WTC11 (cell line): ENCODE measurements at places on chromosomes 16 and 17.
A peak's percentile ranks its signal among the peaks of the same experiment; 100 is the strongest.

DNA sequence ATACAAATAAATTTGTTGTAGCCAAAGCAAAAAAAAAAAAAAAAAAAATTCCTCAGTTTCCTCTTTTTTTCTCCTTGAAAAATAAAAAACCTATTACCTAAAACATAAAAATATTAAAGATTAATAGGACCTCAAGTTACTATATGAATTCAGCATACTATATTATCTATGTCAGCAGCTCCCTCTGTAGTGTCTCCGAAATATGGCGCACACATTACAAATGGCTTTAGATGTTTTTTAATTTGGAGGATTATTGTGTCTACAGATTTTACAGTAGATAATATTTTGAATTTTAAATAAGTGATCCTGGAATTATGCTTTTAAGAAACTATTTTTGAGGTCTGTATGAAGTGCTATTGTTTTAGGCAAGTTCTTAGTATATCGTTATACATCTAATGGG, 94.4 kb downstream of the NLK start:
- DNase-seq: no peak

DNA sequence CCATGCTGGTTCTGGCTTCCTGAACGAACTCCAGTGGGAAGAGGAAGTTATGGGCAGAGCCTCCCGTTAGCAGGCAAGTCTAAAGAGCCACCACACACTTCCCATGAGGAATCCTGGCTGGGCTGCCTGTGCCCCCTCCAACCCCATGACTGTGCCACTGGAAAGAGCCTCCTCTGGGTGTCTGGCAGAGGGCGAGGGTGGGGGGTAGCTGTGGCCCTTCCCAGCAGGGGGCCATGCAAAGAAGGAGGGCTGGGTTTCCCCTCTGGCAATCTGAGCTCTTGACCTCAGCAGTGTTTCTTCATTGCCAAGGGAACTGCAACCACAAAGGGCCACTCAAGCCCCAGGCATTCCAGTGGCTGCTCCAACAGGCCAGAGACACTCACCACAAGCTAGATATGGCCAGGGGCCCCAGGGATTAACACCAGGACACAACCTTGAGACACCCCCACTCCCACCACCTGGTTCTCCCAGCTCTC, 1.7 kb upstream of the RRAD start:
- DNase-seq: peak; percentile 24

DNA sequence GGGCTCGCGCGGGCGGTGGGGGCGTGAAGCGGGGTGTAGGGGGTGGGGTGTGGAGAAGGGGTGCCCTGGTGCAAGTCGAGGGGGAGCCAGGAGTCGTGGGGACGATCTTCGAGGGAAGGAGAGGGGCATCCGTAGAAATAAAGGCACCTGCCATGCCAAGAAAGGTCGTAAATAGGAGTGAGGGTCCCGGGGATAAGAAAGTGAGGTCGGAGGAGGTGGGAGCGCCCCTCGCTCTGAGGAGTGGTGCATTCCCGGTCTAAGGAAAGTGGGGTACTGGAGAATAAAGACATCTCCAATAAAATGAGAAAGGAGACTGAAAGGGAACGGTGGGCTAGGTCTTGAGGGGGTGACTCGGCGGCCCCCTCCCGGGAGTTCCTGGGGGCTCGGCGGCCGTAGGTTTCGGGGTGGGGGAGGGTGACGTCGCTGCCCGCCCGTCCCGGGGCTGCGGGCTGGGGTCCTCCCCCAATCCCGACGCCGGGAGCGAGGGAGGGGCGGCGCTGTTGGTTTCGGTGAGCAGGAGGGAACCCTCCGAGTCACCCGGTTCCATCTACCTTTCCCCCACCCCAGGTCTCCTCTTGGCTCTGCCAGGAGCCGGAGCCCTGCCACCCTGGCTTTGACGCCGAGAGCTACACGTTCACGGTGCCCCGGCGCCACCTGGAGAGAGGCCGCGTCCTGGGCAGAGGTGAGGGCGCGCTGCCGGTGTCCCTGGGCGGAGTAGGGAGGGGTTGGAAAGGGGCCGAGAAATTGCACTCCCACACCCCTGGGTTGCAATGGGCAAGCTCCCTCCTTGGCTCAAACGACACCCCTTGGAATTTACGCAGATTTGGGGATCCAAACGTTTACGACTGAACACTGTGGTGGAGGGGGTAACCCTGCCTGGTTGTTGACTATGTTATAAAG, 888 bp downstream of the CDH1 start:
- DNase-seq: peak; percentile 64

- no peak for DNase-seq
Observed at GRCh38 chr17:21218101-21218500, 4.1 kb upstream of the TMEM11 start.

DNA sequence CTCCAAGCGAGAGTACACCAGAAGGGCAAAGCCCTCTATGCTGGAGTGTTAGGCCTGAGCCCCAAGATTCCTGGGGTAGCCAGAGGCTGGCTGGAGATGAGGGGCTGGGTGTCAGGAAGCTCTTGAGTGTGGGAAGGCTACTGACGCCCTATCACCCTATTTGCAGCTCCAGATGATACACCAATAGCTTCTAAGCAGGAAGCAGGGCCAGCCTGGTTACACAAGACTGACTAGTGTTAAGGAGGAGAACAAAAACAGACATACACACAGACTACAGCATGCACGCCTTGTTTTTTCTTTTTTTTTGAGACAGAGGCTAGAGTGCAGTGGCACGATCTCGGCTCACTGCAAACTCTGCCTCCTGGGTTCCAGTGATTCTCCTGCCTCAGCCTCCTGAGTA, 15.9 kb downstream of the POLR3K start:
- no peak for DNase-seq

DNA sequence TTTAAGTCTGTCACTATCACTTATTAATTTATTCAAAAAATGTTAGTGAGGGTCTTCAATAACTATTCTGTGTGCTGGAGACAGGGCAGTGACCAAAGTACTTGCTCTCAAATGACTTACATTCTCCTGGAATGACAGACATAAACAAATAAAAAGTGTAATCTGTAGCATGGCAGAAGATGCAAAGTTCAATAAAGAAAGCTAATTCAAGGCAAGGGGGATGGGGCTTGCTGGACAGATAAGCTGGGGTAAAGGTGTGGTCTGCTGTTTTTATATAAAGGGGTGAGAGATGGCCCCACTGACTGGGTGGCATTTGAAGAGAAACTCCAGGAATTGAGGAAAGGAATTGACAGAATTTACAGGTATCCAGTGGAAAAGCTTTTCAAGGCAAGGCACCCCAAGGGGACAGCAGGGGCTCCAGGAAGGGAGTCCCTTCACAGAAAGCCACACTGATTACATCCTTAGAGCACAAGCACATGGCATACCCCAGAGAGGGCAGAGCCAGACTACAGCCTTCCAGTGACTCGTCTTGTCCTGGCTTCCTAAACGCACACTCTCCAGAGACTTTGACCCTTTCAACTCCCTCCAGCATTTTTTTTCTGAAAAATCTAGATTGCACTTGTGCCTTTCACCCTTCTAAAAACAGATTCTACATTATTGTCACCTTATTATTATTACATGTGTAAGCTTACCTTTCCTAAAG, 123.7 kb upstream of the HS3ST3A1 start:
- no peak for DNase-seq

GRCh38 chr17:80888276-80889160, 103.1 kb upstream of the CHMP6 start:
- peak; percentile 8 for DNase-seq

DNA sequence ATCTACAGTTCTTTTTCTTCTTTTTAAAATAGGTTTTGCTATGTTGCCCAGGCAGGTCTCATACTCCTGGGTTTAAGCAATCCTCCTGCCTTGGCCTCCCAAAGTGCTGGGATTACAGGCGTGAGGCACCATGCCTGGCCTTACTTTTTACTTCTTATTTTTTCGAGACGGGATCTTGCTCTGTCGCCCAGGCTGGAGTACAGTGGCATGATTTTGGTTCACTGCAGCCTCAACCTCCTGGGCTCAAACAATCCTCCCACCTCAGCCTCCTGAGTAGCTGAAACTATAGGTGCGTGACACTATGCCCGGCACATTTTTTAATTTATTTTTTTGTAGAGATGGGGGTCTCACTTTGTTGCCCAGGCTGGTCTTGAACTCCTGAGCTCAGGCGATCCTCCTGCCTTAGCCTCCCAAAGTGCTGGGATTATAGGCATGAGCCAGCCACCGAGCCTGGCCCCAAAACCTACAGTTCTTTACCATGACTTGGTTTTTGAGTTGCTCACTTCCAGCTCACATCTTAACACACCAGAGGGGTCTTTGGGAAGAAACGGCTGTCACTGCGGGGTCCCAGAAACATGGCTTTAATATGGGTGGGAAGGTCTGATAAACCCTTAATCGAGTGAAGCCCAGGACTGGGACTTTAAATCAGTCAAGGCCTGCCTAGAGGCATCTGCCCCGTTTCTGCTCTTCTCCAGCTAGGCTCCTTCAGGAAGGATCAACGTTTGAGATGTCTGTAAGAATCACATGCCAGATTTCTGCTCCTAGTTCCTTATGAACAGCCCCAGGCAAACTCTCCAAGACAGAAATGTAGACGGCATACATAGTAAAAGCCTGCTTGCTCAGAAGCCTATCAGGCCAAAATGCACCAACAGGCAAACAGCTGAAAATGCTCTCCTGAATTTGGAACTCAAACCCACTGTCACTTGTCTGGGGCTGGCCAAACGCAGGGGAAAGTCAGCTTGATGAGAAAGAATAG, 91.7 kb upstream of the TOB1 start:
- no peak for DNase-seq

DNA sequence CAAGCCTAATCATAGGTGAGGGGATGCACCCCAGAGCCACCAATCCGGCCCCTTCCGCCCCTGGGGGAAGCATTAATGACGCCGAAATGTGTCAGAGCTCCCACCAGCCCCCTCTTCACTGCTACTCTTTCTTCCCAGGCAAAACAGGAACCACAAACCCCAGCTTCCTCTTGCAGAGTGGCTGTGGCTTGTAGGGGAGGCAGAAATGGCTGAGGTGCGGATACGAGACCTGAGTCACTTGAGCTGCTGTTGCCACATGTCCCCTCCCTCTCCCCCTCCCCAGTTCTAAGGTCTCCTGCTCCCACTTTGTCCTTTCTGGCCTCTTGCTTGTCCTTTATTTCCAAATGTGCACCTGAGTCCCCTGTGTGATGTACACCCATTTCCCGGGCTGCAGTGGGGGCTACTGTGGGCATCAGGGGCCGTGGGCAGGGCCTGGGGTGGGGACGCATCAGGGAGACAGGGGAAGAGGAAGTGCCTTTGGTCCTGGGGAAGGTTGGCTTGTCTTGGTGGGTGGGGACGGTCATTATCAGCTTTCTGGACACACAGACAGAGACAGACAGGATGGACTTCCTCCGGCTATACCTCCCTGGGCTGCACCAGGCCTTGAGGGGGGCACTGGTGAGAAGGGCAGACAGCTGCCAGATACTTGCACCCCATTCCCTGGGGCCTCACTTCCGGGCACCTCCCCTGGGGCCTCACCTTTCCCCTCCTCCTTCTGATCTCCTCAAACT, at the start of gene APOBR:
Gene APOBR (plus strand): TSS at position 523 of the 731 bp plus-strand sequence. CDS start 39 bp downstream, at position 562.
- DNase-seq: no peak
